Foreskin keratinocyte (primary cell): ENCODE measurements at places on chromosomes 3 and 15. TPM values are rescaled to one million over a fixed set of nuclear protein-coding genes. Genes with fewer than 3 reads are reported as not detected.

The GOLGA8J gene
- polyA plus RNA-seq, result not detected in 2 replicates

The TERC gene
- polyA plus RNA-seq, result not detected in 2 replicates

The TYRO3 gene
- 11.5 and 12.1 TPM in 2 replicates for polyA plus RNA-seq

DNA sequence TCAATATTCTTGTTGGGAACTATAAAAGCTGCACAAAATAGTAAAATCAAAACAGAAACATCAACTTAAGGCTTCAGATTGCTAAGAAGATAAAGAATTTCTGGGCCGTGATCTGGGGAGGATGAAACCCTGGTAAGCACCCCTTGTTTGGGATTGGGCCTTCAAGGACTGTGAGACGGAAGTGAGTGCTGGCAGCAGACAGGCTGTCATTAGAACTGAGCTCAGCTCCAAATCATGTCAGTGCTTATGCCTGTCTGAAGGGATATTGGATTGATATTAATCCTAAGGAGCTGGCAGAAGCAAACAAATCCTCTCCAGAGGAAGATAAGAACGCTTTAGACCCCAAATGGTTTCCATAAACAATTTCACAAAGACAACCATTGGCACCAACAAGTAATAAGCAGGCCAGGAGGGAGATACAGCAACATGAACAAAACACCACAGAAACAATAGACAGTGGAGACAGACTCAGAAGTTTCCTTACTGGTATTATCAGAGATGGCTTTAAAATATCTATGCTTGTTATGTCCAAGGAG lies 72.6 kb upstream of the CTXND1 start:
- DNase-seq, result no peak

DNA sequence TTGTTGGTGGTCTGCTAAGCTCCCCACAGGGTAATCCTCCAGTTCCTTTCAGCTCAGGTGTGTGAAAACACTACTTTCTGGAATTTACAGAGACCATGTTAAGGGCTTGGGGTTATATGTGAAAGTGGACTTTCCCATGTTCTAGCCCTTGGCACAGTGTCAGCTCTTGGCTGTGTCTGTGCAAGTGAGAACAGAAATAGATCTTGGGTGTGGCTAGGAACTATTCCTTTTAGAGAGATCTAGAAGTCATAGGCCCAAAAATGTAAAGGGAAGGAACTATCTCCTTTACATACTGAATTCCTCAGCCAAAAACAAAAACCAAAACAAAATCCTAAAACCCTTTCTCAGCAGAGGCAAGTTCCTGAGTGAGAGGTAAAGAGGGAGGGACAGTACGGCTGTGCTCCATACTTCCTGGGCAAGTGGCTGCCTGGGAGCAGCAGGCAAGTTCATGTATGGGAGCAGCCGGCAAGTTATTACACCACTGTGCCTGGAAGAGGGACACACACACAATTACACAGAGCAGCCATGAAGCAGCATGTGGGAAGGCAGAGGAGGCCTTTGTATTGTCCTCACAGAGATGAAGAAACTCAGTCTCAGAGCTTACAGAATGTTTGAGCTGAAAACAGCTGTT lies 19.9 kb upstream of the C3orf62 start:
- DNase-seq, result peak; percentile 86

GRCh38 chr3:18114894-18115293 lies 310.2 kb downstream of the SATB1 start:
- peak; percentile 66 for DNase-seq

DNA sequence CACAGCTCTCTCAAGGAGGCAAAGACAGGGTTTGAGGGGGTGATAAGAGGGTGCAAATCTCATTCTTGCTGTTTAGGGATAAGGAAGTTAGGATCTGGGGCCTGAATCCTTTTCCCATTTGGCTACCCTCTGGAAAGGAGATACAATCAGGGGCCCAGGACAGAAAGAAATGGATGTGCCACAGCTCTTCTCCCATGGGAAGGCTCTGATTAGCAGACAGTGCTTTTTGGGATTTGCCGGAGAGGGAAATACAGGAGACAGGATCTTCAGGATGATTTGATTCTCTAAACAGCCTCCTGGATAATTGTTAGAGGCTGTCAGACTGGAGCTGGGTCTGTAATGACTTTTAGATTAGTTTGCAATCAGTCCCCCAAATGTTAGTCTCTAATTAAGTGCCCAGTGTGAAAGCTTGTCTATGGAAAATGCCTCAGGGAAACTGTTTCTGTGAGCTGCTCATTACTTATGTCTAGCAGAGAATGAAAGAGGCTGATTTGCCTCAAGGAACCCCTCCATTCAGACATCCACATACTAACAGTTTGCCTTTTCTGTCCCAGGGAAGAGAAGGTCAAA lies 67.6 kb downstream of the COL6A5 start:
- no peak for DNase-seq

DNA sequence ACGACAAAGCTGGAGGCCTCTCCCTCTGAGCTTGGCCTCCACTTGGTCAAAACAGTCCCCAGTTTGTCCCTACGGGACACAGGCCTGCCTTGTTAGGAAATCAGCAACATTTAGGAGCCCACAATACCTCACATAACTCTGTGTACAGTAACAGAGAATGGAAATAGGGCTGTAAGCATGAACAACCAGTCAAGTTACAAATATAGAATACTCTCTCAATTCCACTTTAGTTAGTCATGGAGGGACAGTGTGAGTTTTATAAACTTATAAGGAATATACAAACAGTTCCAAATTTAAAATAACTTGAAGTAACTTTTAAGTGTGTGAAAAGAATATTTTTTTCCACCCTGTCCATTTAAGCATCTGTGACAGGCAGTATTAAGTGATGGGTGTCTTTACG lies 129.4 kb downstream of the PGPEP1L start:
- no peak for DNase-seq

DNA sequence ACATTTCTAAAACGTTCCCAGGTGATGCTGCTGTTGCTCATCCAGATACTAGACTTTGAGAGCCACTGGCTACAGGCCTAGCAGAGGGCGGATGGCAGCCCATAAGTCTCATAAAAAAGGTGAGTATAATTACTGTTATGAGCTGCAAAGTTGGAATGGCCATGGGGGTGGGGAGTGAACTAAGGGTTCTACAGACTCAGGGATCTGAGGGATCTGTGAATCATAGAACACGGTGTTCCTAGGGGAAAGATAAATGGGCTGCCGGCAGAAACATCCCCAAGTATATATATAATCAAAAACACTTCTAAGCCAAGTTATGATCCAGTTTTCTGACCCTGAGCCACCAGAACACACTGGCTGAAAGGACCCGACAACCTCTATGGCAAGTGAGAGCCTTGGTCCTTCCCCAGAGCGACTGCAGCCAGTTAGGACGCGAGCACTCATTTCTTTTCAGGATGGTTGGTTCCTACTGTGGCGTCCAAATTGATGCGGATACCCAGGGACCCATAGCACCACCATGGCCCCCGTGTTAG lies 7.9 kb upstream of the SYNM start:
- peak; percentile 44 for DNase-seq

DNA sequence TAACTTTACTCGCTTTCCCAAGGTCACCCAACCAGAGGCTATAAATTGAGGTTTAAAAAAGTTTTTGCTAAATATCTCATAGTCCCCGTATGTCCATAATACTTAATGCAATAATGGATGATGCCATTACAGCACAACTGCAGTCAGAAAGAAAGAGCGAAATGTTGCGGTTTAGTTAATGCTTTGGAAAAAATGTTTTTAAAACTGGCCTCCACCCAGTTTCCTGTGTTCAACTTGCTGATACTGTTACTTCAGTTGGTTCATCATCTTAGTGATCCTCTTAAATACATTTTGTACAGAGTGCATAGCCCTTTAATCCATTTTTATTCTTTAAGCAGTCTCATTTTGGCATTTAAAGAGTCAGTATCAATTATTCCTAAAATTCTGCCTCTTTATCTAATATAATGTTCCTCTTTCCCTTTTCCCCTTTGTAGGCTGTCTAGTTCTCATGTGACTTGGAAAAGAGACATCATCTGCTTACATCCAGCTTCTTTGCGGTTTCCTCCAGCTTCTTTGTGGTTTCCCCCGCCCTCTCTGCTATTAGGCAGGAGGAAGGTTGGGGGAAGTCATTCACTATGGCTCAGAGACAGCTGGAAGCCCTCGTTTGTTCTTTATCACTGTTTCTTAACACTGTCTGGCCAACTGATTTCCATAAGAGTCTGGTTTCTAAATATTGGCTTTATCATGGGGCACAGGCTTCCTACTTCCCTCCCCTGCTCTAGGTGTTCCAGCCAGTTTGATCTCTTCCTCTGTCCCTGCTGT lies 154.3 kb downstream of the GOLIM4 start:
- peak; percentile 77 for DNase-seq

DNA sequence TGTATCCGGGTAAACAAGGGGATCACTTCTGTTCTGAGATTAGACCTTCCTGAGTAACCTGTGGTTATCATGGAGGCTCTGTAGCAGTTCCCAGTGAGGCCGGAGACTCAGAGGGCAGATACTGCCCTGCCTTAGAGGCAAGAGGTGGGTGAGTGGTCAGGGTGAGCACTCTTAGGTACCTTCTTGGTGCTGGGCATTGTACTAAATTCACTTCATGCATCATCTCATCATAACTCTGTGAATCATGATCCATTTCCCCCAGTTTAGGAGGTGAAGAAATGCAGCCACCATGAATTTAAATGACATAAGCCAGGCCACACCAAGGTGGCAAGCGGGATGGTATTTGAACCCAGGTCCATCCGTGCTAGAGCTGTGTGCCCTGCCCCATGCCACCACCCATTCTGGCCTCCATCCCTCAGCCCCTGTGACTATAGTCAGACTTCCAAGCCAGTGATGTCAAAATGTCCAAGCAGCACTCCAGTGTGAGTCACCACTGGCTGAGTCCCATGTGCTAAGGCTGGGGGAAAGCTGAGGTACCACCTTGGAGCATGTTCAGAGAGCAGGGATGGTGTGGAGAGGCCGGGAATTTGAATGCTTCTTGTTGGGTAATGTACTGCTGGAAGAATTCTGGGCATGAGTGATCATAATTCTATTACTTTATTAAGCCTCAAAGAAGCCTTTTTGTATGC lies 88.8 kb downstream of the EPHB1 start:
- DNase-seq, result no peak
